Cerebellum (tissue), 4 donors: ENCODE measurements at places on chromosomes 1 and 21.
A peak's percentile ranks its signal among the peaks of the same experiment; 100 is the strongest.

GRCh38 chr1:159646687-159647086 is 59.1 kb downstream of the APCS start:
- no peak for DNase-seq

DNA sequence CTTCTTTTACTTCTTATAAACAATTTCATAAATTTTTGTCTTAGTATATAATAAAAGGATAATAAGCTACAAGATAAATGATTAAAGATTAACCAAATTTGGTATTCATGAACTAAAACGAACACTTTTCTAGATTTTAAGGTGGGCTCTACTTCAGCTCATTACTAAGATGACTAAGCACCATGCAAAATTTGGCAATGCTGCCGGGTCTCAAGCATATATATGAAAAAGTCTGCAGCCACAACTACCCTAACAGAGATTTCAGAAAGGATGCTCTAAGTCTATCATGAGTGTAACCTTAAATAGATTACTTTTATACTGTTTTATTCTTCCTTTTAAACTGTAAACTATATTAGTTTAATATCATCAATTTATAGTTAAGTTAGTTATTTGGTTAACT is 47.8 kb downstream of the BRWD1 start:
- no peak for DNase-seq

DNA sequence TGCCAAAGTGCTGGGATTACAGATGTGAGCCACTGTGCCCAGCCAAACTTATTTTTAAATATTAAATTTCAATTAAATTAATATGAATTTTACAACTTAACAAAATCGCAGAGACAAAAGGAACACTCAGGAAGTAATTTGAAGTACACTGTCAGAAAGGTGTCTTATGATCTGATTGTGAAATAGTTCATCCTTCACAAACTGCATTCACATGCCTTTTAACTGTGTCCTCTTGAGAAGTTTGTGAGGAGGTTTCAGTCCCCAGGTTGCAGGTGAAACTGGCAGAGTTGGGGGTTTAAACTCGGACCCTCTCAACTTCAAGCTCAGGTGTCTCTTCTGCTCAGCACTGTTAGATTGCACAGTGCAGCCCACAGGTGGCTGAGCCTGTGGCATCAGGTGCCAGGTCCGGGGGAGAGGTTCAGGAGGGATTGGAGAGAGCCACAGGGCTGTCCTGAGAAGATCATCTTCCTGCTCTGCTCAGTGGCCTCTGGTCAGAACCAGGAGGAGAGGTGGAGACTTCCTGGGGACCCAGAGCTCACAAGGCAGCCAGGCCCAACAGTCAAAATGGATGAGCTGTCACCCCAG is 152.3 kb upstream of the RAB4A start:
- DNase-seq, result no peak

- DNase-seq, result peak; percentile 35
These were observed 24.1 kb downstream of the ACTA1 start for GRCh38 chr1:229409616-229410369.

- no peak for DNase-seq
These were observed 83.4 kb downstream of the DMRTB1 start for GRCh38 chr1:53542551-53542950.
